ENCODE measurements at places on chromosomes 12 and 14. TPM values are rescaled to one million over a fixed set of nuclear protein-coding genes. Genes with fewer than 3 reads are reported as not detected.

The EPYC gene
- not detected for total RNA-seq

The MEG3 gene
- 419 TPM for total RNA-seq

The HSPA2 gene
- 1.8 TPM for total RNA-seq

The GALNT16 gene
- 8.6 TPM for total RNA-seq

The OTOGL gene
- total RNA-seq = 0.10 TPM

- H3K27ac ChIP-seq = peak overlapping the region; percentile 1
- H3K36me3 ChIP-seq = no peaks in the 10 kb centered on the region
- peaks cover 20% of the 10 kb centered on the region for H3K4me1 ChIP-seq
- DNase-seq = peak; percentile 31
- H3K27me3 ChIP-seq = no peaks in the 10 kb centered on the region
- no peak overlapping the region for H3K4me3 ChIP-seq
These were observed 249.5 kb upstream of the CLEC14A start for GRCh38 chr14:38505221-38505972.

- H3K36me3 ChIP-seq = no peaks in the 10 kb centered on the region
- no peak overlapping the region for H3K27ac ChIP-seq
- DNase-seq = no peak
- H3K4me1 ChIP-seq = no peaks in the 10 kb centered on the region
These were observed 737.9 kb downstream of the GALC start for GRCh38 chr14:87255058-87255457.

- no peaks in the 10 kb centered on the region for H3K36me3 ChIP-seq
- no peak overlapping the region for H3K27ac ChIP-seq
- no peak overlapping the region for H3K4me3 ChIP-seq
- no peaks in the 10 kb centered on the region for H3K4me1 ChIP-seq
These were observed 177.0 kb downstream of the C12orf75 start for GRCh38 chr12:105507311-105508038.

DNA sequence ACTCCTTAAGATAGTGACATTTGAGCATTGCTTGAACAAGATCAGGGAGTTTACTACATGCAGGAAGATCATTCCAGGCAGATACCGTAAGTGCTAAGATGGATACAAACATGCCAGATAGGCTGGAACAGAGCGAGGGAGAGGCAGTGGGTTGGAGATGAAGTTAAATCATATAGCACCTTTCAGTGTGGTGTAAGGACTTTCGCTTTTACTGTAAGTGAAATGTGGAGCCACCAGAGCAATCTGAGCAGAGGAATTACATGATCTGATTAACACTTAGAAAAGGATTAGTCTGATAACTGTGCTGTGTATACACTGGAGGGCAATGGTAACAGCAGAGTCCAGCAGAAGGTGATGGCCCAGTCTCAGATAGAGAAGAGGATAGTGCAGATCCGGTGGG is 163.0 kb upstream of the SSTR1 start:
- H3K27me3 ChIP-seq = no peaks in the 10 kb centered on the region
- H3K4me3 ChIP-seq = no peak overlapping the region
- H3K36me3 ChIP-seq = no peaks in the 10 kb centered on the region
- no peak overlapping the region for H3K27ac ChIP-seq
- H3K4me1 ChIP-seq = peaks cover 9% of the 10 kb centered on the region

- H3K36me3 ChIP-seq = peaks cover 17% of the 10 kb centered on the region
- no peak for DNase-seq
- H3K27me3 ChIP-seq = no peaks in the 10 kb centered on the region
- H3K4me1 ChIP-seq = peaks cover 8% of the 10 kb centered on the region
- no peak overlapping the region for H3K4me3 ChIP-seq
- H3K27ac ChIP-seq = no peak overlapping the region
These were observed 3.5 kb downstream of the DAZAP2 start for GRCh38 chr12:51242120-51242519.

GRCh38 chr12:70260646-70261045 is 17.4 kb downstream of the CNOT2 start:
- H3K27ac ChIP-seq = no peak overlapping the region
- H3K27me3 ChIP-seq = no peaks in the 10 kb centered on the region
- no peak for DNase-seq

DNA sequence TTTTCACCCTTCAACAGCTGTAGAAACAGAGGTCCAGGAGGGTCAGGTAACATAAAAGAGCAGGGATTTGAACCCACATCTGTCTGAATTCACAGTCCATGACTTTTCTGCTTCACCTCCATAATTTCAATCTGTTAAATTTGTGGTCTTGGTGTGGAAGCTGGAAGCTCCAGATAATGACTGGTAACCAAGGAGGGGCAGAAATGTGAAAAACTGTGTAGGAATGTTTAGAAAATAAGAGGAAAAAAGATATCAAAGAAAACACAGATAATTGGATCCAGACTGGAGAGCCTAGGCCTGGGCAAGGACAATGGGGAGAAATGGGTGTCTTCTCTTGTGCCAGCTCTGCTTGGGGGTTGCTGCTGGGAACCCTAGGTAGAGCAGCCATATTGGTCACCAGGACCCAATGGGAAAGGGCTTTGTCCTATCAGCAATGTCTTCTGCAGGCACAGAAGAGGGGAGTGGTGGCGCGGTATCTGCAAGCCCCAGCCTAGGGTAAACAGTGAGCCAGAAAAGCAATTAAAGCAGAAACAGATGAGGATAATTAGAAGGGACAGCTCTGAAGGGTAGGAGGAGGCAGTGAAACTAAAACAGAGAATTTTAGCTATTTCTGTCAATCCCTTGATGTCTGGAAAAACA is 54.3 kb upstream of the CCDC91 start:
- H3K36me3 ChIP-seq = no peaks in the 10 kb centered on the region
- no peaks in the 10 kb centered on the region for H3K4me1 ChIP-seq
- H3K4me3 ChIP-seq = no peak overlapping the region
- no peak overlapping the region for H3K27ac ChIP-seq
- no peak for DNase-seq

DNA sequence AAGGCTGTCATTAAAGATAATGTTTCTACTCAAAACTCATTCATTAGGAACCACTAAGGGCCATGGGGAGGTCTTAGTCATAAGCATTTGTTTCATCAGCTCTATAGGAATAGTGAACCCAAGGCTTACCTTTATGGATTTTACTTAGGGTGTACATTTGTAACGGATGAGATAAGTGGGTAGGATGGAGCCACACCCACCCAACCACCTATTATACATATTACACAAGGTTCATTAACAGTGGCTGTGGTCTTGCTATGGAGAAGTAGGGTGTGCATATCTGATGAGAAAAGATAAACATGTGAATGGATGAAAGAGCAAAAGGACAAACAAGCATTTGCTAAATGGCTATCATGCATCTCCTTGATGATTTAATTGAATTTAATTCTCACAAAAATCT is 39.6 kb upstream of the ITPR2 start:
- no peak overlapping the region for H3K4me3 ChIP-seq
- no peak overlapping the region for H3K27ac ChIP-seq
- H3K27me3 ChIP-seq = no peaks in the 10 kb centered on the region

All from SJCRH30 (cell line).